ENCODE measurements at places on chromosomes 1 and 21.

GRCh38 chr1:201513498-201514243, 6.7 kb upstream of the CSRP1 start:
- no peak for DNase-seq

- no peak for DNase-seq
Measured at GRCh38 chr1:184958554-184959353, 15.6 kb downstream of the NIBAN1 start.

DNA sequence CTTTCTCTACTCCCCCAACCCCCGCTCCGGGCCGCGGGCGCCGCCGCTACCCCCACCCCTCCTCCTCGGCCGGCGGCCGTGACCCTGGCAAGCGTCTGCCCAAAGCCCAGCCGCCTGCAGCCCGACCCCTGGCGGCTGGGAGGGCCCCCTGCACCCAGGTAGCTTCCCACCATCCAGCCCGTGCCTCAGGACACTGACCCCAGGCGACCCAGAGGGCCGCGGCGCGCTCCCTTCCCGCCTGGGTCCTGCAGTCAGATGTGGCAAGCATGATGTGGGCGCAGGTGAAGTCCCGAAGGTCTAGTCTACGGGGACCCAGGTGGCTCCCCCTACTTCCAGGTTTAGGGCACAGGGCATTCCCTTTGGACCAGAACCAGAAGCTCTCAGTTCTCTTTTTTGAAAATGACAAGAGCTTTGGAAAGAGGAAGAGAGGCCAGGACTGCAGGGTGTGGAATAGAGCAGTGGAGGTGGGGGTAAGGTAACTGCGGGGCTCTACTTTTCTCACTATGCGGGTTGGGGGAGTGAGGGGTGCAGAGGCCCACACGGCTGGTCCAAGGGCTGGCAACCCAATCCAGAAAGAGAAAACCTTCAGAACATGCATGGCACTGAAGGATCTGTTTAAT, at the start of gene DENND4B:
Gene DENND4B, minus strand, starts transcription at position 97 of the 620 bp plus-strand sequence. CDS start 2,344 bp downstream, outside the sequence.
- DNase-seq, result peak; percentile 55

GRCh38 chr21:9837946-9838737, 683.2 kb upstream of the TPTE start:
- DNase-seq, result no peak

GRCh38 chr21:43355925-43356289, 71.0 kb downstream of the SIK1 start:
- DNase-seq, result no peak

GRCh38 chr1:197915862-197916499, 1.2 kb upstream of the LHX9 start:
- DNase-seq, result no peak

DNA sequence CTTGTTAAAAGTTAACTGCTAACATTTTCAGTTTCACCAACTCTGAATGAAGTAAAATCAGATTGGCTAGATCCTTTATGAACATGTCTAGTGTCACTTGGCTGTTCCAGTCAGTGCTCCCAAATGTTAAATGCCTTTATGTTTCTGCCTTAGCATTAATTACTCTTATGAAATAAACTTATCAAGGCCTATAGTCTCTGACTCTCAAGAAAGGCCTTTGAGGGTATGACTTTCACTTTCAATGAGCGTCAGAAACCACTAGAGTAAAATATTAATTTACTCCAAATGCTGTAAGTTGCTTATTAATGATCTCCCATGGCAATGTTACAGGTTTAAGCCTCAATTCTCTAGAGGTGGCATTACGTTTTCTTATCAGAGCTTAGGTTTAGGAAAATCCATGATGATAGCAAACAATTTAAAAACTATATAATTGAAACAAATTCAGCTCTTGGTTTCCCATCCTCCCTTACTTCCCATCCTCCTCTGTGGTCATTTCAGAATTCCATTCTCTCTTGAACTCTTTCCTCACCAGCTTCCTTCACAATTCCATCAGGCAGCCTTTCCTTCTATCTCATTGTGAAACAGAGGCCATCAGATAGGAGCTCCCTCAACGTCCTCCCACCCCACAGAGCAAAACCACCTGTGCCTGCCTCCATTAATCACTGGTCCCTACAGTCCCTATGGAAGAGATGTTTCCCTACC, 108.6 kb upstream of the COP1 start:
- no peak for DNase-seq

DNA sequence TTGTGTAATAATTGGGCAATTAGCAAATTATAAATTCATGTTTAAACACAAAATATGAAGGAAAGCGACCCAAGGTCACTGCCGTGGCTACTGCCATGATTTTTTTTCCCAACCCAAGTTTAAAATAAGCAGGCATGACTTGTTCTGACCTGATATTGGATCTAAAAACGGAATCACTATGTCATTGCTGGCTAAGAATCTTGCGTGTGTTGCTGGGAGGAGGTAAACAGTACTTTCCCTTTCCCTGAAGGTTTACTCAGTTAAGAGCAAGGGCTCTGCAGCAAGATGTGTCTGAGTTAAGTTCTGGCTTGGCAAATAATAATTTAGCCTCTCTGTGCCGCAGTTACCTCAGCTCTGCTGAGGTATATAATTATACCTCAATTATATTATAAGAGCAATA, 125.7 kb upstream of the L1TD1 start:
- no peak for DNase-seq

- DNase-seq, result no peak
Measured at GRCh38 chr1:156936721-156937220, 16.3 kb downstream of the LRRC71 start.

GRCh38 chr1:229112832-229113548, 157.9 kb upstream of the RAB4A start:
- no peak for DNase-seq

- no peak for DNase-seq
Measured at GRCh38 chr1:36691374-36691773, 208.7 kb upstream of the CSF3R start.

GRCh38 chr1:237562242-237562823, 328.4 kb downstream of the ZP4 start:
- DNase-seq, result no peak

GRCh38 chr1:41745022-41745421, 173.7 kb downstream of the HIVEP3 start:
- no peak for DNase-seq

DNA sequence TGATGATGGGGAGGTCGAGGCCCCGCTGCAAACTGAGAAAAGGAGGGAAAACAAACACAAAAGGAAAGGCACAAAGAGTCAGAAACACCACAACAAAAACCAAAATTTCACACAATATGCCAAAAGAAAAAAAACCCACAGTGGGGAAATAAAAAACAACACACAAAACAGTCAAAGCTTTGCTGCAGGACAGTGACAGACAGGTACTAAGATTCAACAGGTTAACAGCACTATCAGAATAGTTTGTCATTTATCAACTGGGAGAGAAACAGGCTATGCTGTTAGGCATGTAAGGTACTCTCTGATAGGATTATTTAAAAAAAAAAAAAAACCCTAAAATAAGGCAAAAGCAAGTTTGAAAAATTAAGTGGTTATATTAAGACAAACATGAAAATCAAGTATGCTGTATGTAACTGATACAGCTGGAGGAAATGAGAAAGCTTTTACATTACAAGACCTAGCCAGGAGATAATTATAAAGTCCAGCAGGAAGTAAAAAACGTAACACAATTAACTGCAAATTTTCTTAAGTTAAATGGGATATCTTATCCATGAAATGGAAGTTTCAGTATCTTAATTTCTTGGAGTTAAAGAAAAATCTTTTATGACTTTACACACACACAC, 179.0 kb downstream of the EIF4G3 start:
- DNase-seq, result no peak

GRCh38 chr1:41357451-41358101, 3.7 kb upstream of the FOXO6 start:
- DNase-seq, result no peak

DNA sequence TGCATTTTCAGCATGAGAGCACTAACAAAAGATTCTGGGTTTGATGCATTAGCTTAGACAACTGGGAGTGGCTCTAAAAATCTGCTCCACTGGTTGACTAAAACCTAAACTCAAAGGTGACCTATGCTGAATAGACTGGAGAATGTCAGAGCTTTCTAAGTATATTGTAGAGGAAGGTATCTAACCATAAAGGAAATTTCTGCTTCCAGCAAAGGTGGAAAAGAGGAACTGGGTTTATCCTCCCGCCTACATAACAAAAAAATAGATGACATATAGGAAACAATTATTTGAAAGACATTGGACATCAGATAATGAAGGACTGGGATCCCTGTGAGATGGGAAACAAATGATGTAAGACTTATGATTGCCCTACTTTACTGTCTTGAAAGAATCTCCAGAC, 35.8 kb upstream of the CR2 start:
- no peak for DNase-seq

DNA sequence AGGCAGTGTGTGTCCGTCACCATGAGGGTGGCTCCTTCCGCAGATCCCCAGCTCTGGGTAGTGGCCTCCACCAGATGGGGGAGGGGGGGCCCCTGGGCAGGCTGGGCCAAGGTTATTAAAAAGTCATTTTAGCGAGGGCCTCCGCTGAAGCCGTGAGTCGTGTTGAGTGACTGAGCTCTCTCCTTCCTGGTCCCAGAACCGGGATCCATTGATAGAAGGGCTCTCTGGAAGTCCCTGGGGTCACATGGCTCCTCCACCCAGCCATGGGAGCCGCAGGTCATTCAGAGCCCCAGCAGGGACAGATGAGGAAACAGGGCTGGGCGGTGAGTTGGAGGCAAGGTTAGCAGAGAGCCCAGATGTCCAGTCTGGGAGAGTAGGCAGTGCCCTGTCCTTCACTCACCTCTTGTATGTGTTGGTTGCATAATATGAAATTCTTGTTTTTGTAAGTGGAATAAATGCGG, 12.9 kb downstream of the MIIP start:
- DNase-seq, result no peak

GRCh38 chr1:228152097-228152917, 2.6 kb downstream of the GJC2 start:
- DNase-seq, result no peak

DNA sequence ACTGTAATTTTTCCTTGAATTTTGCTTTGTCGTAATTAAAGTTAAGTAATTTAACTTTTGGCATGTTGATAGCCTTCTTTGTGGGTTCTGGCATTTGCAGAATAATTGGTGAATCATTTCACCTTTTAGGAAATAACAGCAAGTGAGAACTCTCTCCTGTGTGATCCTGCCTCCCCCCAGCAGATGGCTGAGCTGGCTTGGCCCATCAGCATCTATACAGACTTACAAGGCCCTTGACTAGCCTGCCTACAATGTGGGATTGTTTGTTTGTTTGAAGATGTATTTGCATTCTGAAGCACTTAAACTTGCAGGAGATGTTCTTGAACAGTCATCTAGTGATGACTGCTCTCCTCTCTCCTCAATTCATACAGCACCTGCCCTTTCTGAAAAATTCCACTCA, 55.9 kb downstream of the MACO1 start:
- no peak for DNase-seq

GRCh38 chr1:64696879-64697278, 48.0 kb upstream of the RAVER2 start:
- no peak for DNase-seq

GRCh38 chr21:25186273-25186672, 421.0 kb downstream of the MRPL39 start:
- DNase-seq, result no peak

- DNase-seq, result no peak
Measured at GRCh38 chr21:17118638-17119384, 394.0 kb upstream of the CXADR start.

DNA sequence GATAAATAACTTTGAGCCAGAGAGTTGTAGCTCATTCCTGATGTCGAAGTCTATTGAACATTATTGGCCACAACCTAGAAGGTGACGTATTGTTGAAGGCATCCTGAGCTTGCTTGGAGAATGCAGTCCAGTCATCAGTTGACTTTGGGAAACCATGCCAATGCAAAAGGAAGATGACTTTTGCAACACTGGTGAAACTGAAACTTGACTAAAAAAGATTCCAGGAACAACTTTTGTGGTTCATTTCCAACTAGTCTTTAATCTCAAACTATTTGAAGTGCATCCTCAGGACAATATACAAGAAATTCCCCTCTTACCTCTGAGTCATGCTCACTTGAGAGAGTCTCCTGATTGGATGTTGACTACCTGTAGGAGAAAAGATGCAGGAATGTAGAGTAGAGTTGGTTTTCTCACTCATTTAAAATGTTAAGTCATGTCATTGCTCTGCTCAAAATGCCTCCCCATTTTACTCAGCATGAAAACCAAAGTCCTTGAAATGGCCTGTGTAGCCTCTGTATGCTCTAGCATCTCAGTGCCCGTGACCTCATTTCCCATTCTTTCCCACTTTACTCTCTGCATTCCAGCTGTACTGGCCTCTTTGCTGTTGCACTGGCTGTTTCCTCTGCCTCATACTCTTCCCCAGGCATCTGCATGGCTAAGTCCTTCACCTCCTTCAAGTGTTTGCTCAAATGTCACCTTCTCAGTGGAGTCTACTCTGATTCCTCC, 24.4 kb upstream of the LEPR start:
- DNase-seq, result no peak

DNA sequence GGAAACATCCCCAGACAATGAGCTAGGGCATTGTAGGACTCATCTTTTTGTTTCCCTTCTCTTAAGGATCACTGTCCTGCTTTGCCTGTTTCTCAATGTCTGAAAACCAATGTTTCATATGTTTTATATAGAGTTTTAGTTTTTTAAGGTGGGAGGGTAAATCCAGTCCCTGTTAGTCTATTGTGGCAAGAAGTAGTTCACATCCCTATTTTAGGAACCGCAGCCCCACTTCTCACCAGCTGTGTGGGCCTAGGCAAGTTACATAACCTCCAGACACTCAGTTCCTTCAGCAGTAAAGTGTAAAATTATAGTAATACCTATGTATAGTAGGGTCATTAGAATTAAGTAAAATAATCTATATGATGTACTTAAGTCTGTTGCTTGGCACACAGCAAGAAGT, 105.8 kb upstream of the WLS start:
- DNase-seq, result no peak

- DNase-seq, result no peak
Measured at GRCh38 chr1:226287587-226287986, 21.4 kb downstream of the LIN9 start.

DNA sequence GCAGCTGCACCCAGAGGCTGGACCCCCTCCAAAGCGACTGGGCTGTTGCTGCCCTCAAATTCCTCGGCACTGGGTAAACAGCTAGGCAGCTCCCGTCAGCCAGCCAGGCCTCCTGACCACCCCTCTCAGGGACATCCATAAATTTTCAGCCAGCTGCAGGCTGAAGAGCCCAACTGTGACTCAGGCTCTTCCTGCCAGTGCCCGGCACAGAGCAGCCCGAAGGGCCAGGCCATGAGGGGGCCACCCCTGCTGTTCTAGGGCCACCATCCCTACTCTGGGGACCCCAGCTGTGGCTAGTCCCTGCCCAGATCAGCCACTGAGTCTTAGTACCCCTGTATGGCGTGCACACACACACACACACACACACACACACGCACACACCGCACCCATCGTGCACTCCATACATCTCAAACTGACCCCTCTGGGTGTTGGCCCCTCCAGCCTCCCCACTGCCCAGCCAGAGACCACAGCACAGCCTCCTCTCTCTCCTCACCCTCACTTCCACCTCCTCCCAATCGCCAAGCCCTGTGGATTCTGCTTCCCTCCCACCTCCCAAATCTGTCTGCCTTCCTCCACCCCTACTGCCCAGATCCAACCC, 6.2 kb upstream of the LAPTM5 start:
- no peak for DNase-seq

- no peak for DNase-seq
Measured at GRCh38 chr1:24098943-24099638, 12.8 kb downstream of the MYOM3 start.
